ENCODE measurements at places on chromosomes 1 and 21. TPM values are rescaled to one million over a fixed set of nuclear protein-coding genes. Genes with fewer than 3 reads are reported as not detected.

Gene SOX13
- 7.8 TPM for total RNA-seq

Gene VASH2
- total RNA-seq = not detected

Gene SLAMF1
- not detected for total RNA-seq

Gene BEST4
- 0.67 TPM for total RNA-seq

Gene PRDM15
- 8.1 TPM for total RNA-seq

Gene PCSK9
- total RNA-seq = 0.67 TPM

Gene DCDC2B
- not detected for total RNA-seq

Gene ELAPOR1
- total RNA-seq = 1.0 TPM

Gene C1orf94
- not detected for total RNA-seq

Gene CD55
- total RNA-seq = 35.2 TPM

Gene AGBL4
- total RNA-seq = not detected

Gene TTC4
- total RNA-seq = 29.2 TPM

Gene RIMS3
- 7.7 TPM for total RNA-seq

Gene CDK11A
- 50.4 TPM for total RNA-seq

Gene RGS16
- total RNA-seq = 0.52 TPM

Gene IGSF21
- total RNA-seq = not detected

Gene CASQ1
- not detected for total RNA-seq

Gene FAM72A
- total RNA-seq = 1.5 TPM

Gene FMO4
- total RNA-seq = 1.8 TPM

Gene MTMR11
- 7.3 TPM for total RNA-seq

Gene FMN2
- total RNA-seq = not detected

Gene DSCAM
- total RNA-seq = 8.1 TPM

Gene OR6N1
- total RNA-seq = not detected

Gene OR14A16
- not detected for total RNA-seq
